Non-pigmented ciliary epithelial cell (primary cell): ENCODE measurements at places on chromosomes 11 and 22.

- DNase-seq, result no peak
Measured at GRCh38 chr22:24160546-24160945, 20.7 kb upstream of the SUSD2 start.

- DNase-seq, result no peak
Measured at GRCh38 chr11:86292912-86293616, 9.0 kb upstream of the HIKESHI start.

- no peak for DNase-seq
Measured at GRCh38 chr22:38419858-38420160, 35.2 kb downstream of the KCNJ4 start.

DNA sequence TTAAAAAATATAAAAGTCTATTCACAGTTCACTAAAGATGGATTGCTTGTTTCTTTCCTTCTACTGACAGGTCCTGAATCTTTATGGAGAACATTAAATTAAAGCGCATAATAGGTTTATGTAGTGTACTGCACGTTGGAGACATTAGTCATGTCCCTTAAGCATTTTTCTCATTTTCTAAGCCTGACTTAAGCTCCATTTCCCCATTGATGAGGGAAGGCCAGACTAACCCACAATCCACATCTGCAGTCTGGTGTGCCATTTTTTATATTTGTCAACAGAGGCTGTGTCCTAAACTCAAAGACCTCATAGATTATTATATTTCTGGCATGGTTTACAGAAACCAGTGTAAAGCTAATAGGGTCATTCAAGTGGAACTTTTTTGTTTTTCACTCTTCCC is 39.9 kb downstream of the CADM1 start:
- DNase-seq, result peak; percentile 45

DNA sequence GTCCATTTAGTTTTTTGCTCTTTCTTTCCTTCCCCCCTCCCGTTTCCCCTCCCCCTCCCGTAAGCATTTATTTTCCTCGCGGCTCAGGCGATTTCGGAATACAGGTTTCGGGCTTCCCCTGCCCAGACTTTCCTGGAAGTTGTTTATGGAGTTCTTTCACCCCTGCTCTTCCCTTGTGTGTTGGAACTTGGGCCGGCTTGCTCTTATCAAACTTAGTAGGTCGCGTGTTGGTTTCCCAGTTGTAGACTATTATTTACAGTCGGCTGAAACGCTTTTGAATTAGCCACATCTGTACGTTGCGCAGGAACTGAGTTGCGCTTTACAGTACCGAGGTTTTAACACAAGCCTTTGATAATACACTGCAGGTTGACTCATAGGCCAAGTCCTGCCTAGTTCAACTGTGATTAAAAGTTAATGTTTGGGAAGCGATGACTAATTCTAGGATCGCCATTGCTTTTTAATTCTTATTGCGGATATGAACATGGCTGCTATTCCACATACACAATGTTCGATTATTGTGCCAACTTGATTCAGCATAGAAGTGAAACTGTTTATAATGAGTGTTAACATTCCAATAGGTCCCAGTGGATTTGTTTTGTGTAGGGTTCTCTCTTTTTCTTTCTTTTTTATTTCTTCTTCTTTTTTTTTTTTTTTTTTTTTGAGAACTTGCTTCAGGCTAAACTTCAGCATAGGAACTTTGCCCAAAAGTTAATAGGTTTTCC is 1.7 kb downstream of the YAP1 start:
- DNase-seq, result peak; percentile 68

GRCh38 chr11:9862981-9863380 is 199.1 kb downstream of the SWAP70 start:
- no peak for DNase-seq

DNA sequence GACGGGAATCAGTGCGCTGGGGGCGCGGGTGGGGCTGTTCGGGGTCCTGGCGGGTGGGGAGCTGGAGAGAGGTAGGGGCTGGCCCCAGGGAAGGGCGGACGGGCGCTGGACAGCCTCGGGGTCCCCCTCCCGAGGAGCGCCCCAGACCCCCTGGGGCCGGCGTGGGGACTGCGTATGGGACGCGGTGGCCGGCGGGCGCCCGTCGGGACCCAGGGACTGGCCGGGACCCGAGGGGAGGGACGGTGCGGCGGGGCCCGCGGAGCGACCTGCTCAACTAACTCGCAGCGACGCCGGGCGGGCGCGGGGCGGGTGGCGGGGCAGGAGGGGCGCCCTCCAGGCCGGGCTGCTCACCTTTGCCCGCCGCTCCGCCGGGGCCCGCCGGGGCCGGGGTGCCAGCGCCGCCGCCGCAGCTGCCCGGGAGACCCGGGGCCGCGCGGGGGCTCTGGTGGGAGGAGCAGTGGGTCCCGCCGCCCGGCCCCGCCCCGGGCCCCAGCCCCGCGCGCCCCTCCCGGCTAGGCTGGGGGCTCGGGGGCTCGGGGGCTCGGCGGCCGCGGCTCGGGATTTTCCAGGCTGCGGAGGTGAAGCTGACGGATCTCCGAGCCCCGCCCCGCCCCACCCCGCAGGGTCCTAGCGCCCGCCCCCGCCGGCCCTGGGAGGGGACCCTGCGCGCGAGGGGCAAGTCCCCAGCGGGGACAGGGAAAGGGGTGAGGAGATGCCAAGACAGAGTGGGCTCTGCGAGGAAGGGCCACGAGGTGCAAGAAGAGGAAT is 12.3 kb downstream of the STARD10 start:
- DNase-seq, result no peak

GRCh38 chr22:31883989-31884388 is 60.3 kb upstream of the YWHAH start:
- no peak for DNase-seq

GRCh38 chr11:95863486-95864140 is 60.3 kb downstream of the MTMR2 start:
- peak; percentile 58 for DNase-seq

DNA sequence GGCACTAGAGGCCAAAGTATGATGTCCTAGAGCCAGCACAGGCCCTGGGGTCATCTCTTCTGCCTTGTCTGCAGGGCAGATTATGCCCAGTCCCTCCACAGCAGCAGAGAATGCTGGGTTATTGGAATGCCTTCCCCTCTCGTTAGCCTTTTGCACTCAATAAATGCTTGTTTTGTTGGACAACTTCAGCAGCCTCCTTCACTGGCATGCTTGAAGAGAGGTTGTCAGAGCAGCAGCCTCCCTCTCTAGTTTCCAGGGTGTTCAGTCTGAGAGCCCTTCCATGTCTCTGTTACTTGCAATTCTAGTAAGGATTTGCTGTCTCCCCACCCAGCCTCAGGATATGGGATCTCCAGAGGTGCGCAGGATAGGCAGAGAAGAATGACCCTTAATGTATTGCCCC is 82.9 kb downstream of the PKNOX2 start:
- no peak for DNase-seq

GRCh38 chr11:2377511-2378443 is 667 bp downstream of the CD81 start:
- no peak for DNase-seq

GRCh38 chr22:47049078-47049624 is 286.7 kb downstream of the TBC1D22A start:
- no peak for DNase-seq
